Thyroid gland (tissue), 4 donors: ENCODE measurements at places on chromosomes 5 and 9. TPM values are rescaled to one million over a fixed set of nuclear protein-coding genes. Genes with fewer than 3 reads are reported as not detected.
A peak's percentile ranks its signal among the peaks of the same experiment; 100 is the strongest.

DNA sequence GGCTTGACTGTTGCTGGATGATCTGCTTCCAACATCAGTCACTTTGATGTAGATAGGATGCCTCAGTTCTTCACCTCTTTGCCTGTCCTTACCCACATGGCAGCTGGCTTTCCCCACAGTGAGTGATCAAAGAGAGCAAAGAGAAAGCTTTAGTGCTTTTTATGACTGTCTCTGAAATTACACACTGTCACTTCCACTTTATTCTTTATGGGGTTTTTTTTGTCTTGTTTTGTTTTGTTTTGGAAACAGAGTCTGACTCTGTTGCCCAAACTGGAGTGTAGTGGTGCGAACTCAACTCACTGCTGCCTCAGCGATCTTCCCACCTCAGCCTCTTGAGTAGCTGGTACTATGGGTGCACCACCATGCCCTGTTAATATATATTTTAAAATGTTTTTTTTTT, 32.4 kb upstream of the C5orf24 start:
- DNase-seq = no peak

Gene SLC34A3
- not detected for total RNA-seq

Gene SPATA24
- total RNA-seq = 14.2 TPM

Gene SPINK7
- total RNA-seq = not detected

- DNase-seq = no peak
Measured at GRCh38 chr5:171316258-171317121, 7.4 kb downstream of the TLX3 start.

DNA sequence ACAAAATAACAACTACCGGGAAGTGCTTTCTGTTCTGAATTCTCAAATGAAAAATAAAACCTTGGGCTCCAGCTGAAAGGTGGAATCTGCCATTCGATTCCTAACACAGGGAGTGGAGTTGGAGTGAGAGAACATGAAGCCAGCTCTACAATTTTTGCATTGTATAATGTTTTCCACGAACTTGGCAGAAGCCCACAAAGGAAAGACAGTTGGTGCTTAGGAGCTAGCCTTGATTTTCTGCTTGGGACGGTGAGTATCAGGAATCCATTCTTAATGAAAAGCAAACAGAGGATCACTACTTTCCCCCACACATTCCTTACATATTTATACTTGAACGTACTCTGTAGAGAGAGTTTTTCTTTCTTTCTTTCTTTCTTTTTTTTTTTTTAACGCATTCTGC, 74.2 kb upstream of the FBXL7 start:
- no peak for DNase-seq

- no peak for DNase-seq
Measured at GRCh38 chr5:83404182-83404716, 67.3 kb upstream of the VCAN start.

DNA sequence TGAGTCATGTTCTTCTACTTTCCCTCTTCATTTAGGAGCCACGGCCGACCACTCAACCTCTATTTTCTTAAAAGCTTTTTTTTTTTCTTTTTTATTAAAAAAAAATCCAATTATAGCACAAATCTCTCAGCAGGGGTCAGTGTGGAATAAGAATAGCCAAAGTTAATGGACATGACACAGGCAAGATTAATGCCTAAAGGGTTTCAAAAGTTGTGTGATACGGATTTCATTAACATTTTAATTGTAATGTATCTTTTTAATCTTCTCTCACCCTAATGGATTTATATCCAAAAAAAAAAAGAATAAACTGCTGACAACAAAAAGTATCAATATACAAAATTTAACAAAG, 5.4 kb downstream of the NACC2 start:
- no peak for DNase-seq

- no peak for DNase-seq
Measured at GRCh38 chr9:118652258-118652657, 717.0 kb downstream of the BRINP1 start.

DNA sequence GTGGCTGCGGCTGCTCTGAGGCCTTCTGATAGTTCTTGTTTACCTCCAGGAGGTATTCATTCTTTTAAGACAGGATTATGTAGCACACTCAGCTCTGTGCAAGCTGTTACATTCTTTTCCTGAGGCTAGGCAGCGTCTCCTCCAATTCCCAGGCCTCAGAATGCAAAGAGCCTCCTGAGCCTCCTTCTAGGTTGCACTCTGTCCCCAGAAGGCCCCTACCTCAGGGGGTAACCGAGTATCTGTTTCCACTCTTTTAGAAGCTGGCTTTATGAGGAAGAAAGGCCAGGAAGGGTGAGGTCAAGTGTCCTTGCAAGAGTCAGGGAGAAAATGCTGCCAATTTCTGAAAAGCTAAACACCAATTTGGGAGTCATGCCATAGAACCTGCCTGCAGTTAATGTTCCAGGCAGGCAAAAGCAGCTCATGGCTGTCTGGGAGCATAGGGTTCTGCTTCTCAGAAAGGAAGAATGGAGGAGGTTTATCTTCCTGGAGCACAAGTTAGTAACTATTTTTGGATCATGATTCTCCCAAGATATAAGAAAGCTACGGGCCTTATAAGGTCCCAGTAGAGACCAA, 178.9 kb downstream of the SEMA6A start:
- peak; percentile 46 for DNase-seq

DNA sequence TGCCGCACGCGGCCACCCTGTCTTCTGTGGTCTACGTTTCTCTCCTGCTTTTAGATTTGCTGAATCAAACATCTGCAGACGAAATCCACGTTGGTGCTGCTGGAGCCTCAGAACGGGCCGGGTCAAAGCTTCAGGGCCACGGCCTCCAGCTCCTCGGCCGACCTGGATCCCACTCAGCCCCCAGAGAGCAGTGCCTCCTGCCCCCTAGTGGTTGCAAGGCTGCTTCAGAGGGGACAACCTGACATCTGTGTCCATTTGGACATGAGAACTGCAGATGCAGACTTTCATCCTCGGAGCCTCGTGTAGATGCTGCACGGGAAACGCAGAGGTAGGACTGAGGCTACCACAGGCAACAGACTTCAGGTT, 23.0 kb upstream of the SLC6A3 start:
- peak; percentile 63 for DNase-seq

DNA sequence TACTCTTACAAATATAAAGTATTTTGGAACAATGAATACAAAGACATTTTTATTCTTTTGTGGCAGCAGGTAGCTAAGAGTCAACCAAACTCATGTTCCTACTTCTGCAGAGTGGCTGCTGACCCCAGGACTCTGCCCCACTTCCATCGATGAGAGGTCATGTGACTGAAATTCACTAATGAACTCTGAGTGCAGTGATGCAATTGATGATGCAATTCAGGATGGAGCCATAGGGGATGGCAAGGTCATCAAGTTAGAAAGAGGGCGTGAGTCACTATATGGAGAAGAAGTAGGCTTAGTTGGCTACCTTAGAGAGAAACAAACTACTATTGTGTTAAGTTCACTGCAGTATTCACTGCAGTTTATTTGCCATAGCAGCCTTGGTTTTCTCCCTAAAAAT, 340.4 kb downstream of the CTNND2 start:
- no peak for DNase-seq

Gene SPINK6
- total RNA-seq = not detected

Gene GFI1B
- not detected for total RNA-seq

- DNase-seq = no peak
Measured at GRCh38 chr5:67200809-67201562, 4.4 kb upstream of the CD180 start.

Gene GPR21
- 4.0 TPM for total RNA-seq

- no peak for DNase-seq
Measured at GRCh38 chr5:172111852-172112225, 76.2 kb downstream of the STK10 start.

Gene CCDC112
- 3.8 TPM for total RNA-seq

- DNase-seq = no peak
Measured at GRCh38 chr5:132808866-132809265, 4.2 kb upstream of the SOWAHA start.

- DNase-seq = no peak
Measured at GRCh38 chr9:9326749-9327148, 1286.1 kb downstream of the PTPRD start.

- DNase-seq = no peak
Measured at GRCh38 chr9:121707477-121708424, 56.3 kb downstream of the DAB2IP start.

DNA sequence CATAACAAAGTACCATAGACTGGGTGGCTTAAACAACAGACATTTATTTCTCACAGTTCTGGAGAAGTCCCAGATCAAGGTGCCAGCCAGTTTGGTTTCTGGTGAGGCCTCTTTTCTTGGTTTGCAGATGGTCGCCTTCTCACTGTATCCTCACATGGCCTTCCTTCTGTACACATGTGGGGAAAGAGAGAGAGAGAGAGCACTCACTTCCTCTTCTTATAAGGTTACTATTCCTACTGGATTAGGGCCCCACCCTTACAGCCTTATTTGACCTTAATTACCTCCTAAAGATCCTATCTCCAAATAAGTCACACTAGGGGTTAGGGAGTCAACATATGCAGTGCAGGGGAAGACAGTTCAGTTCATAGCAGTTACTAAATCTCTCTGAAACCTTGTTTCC, 205.6 kb upstream of the GDNF start:
- no peak for DNase-seq

GRCh38 chr5:1731091-1731639, 68.5 kb downstream of the MRPL36 start:
- DNase-seq = no peak

GRCh38 chr9:91943478-91944470, 6.3 kb downstream of the ROR2 start:
- no peak for DNase-seq

Gene GRIN1
- not detected for total RNA-seq

Gene TSSK1B
- total RNA-seq = 0.40 TPM

- no peak for DNase-seq
Measured at GRCh38 chr5:131226899-131227298, 37.0 kb upstream of the CDC42SE2 start.

GRCh38 chr9:2255128-2255527, 240.0 kb downstream of the SMARCA2 start:
- no peak for DNase-seq

DNA sequence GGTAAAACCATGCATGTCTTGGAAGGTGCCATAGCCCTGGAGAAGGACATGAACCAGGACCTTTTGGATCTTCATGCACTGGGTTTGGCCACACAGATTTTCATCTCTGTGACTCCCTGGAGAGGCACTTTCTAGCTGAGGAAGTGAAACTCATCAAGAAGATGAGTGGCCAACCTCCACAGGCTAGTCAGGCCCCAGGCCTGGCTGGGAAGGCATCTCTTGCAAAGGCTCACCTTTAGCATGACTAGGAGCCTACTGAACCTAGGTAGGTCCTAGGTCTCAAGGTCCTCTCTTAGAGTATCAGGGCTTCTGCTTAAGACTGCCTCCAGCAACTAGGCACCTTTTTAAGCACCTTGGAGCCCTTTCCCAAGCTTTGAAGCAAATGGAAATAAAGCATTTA, 1448.7 kb upstream of the ACO1 start:
- DNase-seq = no peak

DNA sequence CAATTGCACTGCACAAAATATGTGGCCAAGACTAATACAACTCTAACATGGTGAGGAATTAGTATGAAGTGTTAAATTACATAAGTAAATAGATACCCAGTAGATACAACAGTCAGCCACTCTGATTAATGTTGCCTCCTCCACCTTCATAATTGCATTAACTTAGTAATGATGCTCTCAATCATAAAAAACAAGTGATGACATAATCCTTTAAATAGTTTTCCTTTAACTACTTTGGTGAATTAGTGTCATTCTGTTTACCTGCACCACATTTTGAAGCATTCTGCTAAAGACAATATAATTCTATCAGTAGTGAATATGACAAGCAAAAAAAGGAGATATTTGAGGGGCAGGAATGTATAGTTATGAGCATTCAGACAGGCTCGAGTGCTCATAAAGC, 265.9 kb upstream of the SLC24A2 start:
- DNase-seq = no peak

Gene WNT8A
- total RNA-seq = not detected

DNA sequence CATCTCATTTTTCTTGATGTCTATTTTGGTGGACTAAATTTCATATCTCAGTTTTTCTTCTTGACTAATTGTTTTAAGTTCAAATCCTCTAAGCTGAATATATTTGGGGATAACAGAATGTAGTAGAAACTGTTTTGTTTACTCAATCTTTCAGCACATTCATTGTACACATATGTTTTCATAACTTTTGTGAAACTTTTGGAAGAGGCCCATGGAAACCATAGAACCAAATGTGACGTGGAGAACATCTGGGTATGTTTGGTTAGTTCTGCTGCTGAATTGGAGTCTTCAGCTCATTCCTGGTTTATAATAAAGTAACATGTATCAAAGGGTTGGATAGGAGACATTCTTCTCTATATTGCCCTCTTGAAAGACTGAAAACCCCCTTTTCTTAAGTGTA, 88.4 kb downstream of the CCDC171 start:
- no peak for DNase-seq

Gene ANXA2R
- total RNA-seq = 6.3 TPM

GRCh38 chr5:37222181-37222580, 27.0 kb downstream of the CPLANE1 start:
- DNase-seq = no peak

- no peak for DNase-seq
Measured at GRCh38 chr5:58681943-58682342, 99.1 kb downstream of the RAB3C start.

- DNase-seq = no peak
Measured at GRCh38 chr9:34079181-34079580, 30.5 kb upstream of the UBAP2 start.

Gene CATSPER3
- not detected for total RNA-seq

GRCh38 chr5:37966871-37967270, 127.0 kb upstream of the GDNF start:
- DNase-seq = no peak

- no peak for DNase-seq
Measured at GRCh38 chr9:26131886-26132285, 453.6 kb upstream of the TUSC1 start.

GRCh38 chr9:107175816-107176435, 107.2 kb upstream of the RAD23B start:
- DNase-seq = no peak

GRCh38 chr5:75368391-75368790, 31.4 kb downstream of the HMGCR start:
- DNase-seq = no peak

Gene F2RL2
- 0.13 TPM for total RNA-seq

DNA sequence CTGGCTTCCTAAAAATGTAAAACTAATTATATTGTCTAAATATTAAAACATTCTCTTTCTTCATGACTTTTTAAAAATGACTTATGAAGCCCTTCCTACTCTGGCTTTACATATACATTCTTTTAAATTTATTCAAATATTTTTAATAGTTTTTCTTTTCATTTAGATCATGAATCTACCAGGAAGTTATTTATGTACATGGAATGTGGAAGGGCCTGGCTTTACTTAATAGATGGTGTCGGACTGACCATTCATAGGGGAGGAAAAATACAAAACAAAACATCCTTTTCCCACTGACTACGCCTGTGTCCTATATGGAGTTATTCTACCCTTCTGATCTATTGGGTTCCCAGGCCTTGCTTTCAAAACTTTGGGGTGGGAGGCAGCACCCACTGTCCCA, 129.8 kb downstream of the MACROH2A1 start:
- DNase-seq = no peak

DNA sequence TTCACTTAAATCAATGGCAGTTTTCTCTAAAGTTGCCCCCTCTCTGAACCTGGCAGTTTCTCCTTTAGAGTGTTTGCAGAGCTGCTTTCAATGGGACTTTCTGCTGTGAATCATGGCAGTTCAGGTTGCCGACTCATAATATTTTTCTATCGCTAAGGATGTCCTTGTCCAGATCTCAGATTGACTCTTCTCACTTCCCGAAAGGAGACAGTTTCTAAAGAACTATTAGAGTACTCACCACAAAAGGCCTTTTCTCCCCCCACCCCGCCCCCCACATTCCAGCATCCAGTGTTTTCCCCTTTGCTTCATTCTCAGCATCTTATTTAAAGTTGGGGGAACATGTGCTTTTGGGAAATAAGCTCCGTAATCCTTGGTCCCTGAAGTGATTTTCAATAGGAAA, 443.5 kb upstream of the KLF4 start:
- DNase-seq = no peak

GRCh38 chr5:61228691-61229280, 66.5 kb upstream of the SMIM15 start:
- DNase-seq = peak; percentile 91
